Fibroblast of the conjunctiva (primary cell): ENCODE measurements at places on chromosomes 1 and 21.

- no peak for DNase-seq
Observed at GRCh38 chr1:40665335-40666171, at the start of gene RIMS3. RIMS3 (minus strand) TSS chr1:40665682; CDS start chr1:40641925, 23,757 bp downstream.

- DNase-seq, result peak; percentile 40
Observed at GRCh38 chr1:109823543-109824348, 60.0 kb upstream of the EPS8L3 start.

DNA sequence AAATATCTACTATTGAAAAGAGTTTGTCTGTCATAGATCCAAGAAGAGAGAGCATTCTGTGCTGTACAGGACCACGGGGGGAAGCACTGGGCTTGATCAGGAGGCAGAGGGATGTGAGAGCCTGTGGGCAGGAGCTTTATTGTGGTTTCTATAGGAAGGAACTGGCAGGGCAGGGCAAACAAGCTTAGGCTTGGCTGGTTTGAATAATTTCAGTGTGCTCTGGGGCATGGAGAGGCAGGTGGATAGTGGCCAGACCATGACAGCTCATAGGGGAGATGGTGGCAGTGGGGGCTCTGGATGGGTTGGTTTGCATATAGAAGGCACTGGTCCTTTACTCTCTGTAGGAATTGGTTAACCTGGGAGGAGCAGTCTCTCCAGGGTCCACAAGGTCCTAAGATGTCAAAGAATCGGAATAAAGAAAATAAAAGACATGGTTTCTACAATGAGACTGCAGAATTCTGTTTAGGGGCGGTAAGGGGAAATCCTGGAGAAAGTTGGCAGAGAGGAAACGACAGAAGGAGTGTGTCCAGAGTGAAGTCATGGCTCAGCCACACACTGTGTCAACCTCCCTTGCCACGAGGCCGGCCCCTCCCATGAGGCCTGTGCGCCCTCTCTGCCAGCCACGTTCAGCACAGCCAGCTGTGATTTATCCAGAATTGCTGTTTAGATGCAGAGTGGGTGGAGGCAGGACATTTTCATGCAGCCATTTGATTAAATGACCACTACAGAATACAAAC, 81.7 kb upstream of the PGBD5 start:
- no peak for DNase-seq

DNA sequence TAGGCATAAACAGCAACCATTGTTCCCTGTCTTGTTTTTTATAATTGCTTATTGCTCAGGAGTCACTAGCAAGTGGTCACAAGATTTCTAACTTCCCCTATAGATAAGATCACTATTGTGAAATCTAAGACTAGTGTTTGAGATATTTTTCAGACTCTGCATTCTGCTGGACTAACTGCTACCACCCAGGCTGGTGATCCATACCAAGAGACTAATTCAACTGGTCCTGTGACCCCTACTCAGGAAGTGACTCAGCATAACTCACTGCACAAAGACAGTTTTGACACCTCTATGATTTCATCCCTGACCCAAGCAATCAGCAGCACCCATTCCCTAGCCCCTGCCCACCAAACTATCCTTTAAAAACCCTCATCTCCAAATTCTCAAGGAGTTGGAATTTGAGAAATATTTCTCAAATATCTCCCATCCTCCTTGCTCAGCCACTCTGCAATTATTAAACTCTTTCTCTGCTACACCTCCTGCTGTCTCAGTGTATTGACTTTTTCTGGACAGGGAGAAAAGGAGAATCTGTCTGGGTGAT, 52.7 kb downstream of the TRIM33 start:
- DNase-seq, result peak; percentile 20

DNA sequence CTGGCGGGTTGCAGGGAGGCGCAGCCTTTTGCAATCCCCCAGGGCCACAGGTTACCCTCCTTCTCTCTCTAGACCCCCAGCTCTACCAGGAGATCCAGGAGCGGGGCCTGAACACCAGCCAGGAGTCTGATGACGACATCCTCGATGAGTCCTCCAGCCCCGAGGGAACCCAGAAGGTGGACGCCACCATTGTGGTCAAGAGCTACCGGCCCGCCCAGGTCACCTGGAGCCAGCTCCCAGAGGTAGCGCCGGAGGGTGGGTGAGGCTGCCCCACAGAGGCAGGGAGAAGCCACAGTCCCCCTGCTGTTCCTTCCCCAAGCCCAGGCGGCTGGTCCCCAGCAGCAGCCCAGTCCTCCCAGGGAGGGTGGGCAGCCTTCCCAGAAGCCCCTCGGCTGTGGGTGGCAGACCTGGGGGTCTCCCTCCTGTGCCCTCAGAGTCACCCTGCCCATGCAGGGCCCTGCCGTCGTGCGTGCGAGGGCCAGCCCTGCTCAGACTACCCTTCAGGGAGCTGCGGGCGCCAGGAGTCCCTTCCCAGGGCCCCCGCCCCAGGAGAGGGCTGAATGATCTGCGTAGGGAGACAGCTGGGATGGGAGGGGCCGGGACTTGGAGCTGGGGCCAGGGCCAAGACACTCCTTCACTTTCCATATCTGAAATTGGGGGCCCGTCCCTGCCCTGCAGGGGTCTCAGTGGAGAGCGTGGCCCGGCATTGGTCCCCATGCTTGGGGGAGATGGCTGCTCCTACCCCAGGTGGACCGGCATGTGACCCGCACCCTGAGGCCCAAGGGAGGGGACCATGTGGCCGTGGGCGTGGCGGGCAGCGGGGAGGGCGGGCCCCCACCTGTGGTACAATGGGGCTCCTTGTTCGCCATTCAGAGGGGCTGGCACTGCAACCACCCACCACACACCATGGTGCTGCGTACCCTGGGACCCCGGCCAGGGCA, 12.9 kb downstream of the ARHGEF16 start:
- DNase-seq, result no peak

- DNase-seq, result no peak
Observed at GRCh38 chr1:235336903-235337302, 8.5 kb downstream of the GGPS1 start.

GRCh38 chr21:44326716-44327602, 12.2 kb downstream of the CFAP410 start:
- no peak for DNase-seq

DNA sequence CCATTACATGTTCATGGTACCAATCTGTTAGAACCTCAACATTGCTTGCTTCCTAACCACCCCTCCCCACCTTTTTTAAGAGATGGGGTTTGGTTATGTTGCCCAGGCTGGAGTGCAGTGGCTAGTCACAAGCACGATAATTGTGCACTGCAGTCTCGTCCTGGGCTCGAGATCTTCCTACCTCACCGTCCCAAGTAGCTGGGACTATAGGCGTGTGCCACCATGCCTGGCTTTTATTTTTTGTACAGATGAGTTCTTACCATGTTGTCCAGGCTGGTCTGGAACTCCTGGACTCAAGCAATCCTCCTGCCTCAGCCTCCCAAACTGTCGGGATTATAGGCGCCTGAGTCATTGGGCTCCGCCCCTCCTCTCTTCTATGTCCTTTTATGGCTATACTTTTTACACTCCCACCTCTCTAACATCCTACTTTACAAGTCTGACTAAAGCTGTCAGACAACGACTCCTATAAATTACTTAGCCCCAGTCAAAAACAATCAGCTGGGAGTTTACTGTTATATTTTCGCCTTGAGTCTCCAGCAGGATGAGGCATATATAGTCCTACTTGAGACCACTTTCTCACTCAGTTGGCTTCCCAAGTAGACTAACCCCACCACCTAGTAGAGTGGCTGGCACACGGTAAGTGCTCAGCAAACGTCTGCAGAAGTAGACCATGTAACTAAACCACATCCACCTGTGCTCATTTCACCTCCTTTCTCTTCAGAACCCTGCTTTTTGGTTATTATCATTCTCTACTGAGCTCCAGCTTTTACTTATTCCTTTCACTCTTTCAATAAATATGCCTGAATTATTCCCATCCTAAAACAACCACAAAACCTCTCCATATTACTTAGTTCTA, 13.8 kb downstream of the ENSA start:
- no peak for DNase-seq

DNA sequence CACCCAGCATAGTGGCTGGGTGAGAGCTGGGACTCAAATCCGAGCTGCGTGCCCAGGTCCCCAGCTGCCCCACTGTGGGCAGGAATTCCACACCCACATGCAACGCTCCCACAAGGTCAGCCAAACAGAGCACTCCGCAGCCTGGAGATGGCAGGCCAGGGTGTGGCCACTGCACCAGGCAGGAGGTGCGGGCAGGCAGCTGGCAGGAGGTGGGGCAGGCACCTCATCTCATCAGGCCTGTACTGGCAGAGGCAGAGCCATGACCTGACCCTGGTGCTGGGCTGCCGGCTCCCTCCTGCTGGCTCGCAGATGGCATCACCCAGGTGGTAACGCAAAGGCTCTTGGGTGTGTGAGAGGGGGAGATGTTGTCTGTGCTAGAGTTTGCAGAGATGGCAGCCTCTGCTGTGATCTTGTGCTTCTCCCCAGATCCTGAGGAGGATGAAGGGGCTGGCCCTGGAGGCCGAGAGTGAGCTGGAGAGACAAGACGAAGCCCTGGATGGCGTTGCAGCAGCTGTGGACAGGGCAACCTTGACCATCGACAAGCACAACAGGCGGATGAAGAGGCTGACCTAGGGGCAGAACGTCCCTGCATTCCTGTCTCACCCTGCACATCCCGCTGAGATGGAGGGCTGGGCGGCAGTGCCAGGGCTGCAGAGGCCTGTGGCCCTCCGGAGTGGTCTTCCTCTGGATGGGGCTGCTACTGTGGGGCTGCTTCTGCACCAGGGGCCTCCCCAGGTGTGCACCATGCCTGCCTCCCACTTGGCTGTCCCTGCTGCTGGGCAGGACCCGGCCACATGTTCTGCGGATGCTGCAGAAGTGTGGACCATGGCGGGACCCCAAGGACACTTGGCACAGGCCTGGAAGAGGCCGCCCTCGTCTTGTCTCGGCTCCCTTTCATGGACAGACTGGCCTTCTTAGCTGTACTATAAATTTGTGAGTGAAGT, 35.1 kb upstream of the PRSS38 start:
- no peak for DNase-seq

DNA sequence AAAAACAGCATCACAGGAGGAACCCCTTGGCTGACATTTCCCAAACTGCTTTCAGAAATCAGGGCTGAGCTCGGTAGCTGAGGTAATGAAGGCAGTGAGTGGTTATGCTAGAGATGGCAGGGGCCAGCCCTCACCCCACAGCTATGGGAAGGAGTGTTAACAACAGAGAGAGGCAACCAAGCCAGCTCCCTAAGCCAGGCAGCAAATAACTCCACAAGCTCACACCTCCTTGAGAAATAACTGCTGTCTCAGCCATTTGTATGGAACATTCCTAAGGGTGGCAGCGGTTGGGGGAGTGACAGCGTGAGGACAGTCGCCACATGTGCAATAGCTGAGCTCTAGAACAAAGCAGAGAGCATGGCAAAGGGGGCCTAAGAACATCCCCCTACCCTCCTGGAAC, 42.6 kb downstream of the LMX1A start:
- DNase-seq, result no peak

GRCh38 chr1:235648407-235648907, 1.1 kb downstream of the GNG4 start:
- no peak for DNase-seq

DNA sequence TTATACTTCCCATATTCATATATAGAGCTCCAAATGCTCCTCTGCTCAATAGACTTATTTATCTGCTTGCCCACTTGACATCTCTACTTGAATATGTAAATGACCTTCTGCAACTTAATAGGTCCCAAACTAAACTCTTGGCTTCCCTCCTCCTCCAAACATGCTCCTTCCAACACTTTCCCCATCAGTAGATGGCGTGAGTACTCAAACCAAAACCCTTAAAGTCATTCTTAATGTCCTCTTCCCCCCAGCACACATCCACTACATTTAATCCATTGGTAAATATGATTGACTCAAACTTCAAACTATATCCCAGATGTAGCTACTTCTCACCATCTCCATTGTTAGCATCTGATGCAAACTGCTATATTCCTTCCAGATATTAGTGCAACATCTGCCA, 48.5 kb upstream of the PBX1 start:
- peak; percentile 14 for DNase-seq

DNA sequence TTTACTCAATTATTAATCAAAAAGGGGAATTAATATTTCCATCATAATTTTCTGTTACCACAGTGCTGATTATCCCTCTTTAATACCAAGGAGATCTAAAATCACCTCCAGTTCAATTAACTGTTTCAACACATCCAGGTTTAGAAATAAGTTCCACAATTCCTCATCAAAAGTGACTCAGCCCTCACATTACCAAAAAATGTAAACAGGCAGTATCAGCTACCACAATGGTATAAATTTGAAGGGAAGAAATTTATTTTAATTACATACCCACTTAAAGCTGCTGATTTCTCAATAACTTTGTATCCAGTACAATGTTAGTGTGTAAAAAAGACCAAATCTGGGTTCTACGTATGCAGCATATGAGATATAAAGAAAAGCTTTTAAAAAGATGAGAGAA, 51.9 kb downstream of the EIF4G3 start:
- no peak for DNase-seq

GRCh38 chr21:43733529-43734071, 14.7 kb downstream of the PDXK start:
- DNase-seq, result no peak

GRCh38 chr1:115237507-115237906, 100.5 kb downstream of the NGF start:
- DNase-seq, result no peak

DNA sequence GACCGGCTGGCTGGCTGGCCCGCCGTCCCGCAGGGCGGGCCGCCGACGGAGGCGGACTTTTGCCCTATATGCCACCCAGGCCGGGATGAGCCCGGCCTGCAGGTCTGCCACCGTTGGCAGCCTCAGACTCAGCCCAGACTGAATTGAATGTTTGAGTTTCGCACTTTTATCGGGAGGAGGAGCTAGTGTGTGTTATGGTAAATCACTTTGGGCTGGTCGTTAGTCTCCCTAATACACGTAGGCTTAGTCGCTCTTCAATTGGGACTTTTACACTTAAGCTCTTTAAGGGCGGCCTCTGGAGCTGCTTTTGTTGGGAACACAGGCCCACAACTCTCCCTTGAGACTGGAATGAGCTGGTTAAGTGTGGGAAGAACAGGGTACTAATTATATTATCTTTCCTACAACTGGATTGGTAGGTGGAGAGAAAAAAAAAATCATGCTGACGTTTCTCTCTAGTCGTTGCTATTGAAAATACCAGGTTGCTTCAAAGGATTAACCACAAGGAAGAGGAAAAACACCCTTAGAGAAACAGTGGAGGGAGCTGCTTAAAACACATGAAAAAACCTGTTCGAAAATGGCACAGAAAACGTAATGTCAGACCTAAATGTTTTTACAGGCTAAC, 1.4 kb upstream of the IRF2BP2 start:
- DNase-seq, result peak; percentile 85

GRCh38 chr1:38115682-38116202, 69.1 kb upstream of the POU3F1 start:
- no peak for DNase-seq

DNA sequence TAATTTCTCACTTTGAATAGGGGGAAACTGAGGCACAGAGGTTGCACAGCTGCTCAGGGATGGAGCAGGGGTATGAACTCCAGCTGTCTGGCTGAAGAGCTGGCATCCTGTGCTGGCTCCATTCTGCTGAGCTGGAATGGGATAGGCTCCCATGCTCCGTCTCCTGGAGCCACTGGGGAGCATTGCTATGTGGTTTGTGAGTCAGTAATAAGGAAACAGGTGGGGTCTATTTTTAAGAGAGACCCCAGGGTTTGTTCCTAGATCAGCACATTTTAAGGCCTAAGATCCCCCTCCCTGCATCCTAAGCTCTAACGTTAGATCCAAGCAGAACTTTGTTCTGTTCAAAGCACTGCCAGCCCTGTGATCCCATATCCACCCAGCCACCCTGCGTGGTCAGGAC, 72.2 kb downstream of the LACTBL1 start:
- DNase-seq, result no peak

- no peak for DNase-seq
Observed at GRCh38 chr1:226568077-226568831, 19.7 kb downstream of the STUM start.
